Ascending aorta (tissue), 2 donors: ENCODE measurements at places on chromosomes 16 and 17. TPM values are rescaled to one million over a fixed set of nuclear protein-coding genes. Genes with fewer than 3 reads are reported as not detected.

Gene CACNA1H
- total RNA-seq, result 57.5 TPM

Gene RND2
- total RNA-seq, result 7.3 TPM

Gene TMC7
- 10.0 TPM for total RNA-seq

Gene CMTM2
- total RNA-seq, result not detected

Gene CDC42EP4
- 104 TPM for total RNA-seq

DNA sequence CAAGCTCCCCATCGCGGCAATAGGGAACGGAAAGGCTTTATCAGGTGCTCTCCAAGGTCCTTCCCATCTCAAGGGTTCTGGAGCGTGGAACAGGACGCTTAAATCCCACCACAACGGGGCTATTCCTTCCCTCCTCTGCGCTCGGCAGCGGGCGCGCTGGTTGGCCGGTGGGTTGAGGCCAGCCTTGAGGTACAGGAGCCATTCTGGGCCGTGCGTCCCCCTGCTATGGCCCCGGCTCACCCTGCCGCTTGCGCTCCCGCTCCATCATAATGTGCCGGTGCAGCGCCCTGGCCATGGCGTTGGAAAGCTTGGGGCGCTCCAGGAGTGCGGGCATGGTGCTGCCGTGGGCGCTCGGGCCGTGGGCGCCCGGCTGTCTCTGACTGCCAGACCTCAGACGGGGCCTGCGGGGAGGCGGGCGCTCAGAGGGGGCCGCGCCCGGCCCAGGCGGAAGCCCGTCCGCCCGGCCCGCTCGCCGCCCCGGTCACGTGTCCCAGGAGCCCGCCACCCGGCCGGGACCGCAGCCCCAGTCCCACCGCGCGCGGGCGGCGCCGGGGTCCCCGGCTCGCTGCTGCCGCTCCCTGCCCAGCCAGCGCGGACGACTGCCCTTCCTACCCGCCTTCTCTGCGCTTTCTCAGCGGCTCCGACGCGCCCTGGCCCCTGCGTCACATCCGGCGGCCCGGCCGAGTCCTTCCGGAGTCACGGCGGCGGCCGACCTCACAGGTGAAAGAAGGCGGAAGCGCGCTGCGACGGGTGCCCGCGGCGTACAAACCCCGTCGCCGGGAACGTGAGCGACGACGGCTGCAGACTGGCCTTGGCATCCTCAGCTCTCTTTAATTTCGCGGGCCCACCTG is at the start of gene GPS2:
Gene GPS2 (minus strand): TSS at position 642 of the 851 bp plus-strand sequence. CDS start 308 bp downstream, at position 334.
- peak; percentile 61 for DNase-seq

- DNase-seq, result no peak
These were observed 126.7 kb upstream of the FOXF1 start for GRCh38 chr16:86383488-86384262.

DNA sequence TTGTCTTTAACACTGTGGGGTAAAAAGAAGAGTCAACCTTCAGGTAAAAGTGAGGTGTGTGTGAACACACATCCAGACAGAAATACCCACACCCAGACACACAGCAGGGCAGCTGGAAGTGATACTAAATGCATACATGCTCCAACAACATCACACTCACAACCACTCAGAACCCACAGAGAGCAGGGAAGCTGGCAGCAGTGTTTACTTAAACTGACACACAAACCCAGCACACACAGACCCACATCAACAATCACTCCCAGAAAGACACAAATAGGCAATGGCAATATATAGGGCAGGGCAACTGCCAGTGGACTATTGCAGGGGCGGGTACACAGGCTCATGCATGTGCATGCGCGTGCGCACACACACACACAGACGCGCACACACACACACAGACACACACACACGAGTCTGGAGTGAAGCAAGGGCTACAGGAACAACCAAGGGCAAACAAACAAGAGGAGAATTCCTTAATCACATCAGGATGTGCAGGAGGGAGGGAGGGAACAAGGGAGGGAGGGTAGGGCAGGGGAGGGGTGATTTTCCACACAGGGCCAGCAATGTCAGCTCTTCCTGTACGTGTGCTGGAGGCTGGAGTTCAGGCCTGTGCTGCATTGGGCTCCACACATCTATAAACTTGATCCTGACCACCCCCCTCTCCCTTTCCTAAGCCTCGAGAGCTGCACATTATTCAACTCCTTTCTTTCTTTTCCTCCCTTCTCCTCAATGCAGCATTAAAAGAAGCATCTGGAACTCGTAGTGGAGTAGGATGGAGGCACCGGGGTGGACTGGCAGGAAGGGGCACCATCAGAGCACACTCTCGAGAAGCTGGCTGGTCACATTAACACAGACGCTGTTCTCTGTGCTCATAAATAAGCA is 30.1 kb downstream of the HIC1 start:
- DNase-seq, result no peak

- DNase-seq, result no peak
These were observed 29.7 kb downstream of the FAM222B start for GRCh38 chr17:28812748-28813377.

GRCh38 chr17:48100160-48100559 is 1.1 kb downstream of the CBX1 start:
- DNase-seq, result peak; percentile 71

DNA sequence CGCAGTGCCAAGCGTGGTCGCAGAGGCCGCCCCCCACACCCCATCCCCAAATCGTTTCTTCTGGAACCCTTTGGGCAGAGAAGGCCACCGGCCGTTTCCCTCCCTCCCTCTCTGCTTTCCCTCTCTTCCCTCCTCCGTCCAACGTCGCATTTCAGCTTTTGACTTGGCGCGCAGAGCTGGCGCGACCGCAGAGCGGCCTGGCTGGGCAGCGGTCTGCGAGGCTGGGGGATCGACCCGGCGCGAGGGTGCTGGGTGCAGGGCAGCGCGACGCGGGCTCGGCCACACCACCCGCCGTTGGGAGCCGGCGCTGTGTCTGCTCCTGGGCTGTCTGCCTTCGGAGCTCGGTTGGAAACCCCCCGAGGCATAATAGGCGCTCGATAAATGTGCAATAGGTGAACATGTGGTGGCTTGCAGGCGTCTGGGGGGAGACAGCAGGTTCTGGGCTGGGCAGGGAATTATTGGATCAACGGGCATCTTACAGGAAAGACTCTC is 2.8 kb upstream of the NTN3 start:
- DNase-seq, result no peak

- DNase-seq, result no peak
These were observed 188.6 kb downstream of the C16orf78 start for GRCh38 chr16:49562228-49562627.

GRCh38 chr17:80826955-80827645 is 164.5 kb upstream of the CHMP6 start:
- peak; percentile 72 for DNase-seq

DNA sequence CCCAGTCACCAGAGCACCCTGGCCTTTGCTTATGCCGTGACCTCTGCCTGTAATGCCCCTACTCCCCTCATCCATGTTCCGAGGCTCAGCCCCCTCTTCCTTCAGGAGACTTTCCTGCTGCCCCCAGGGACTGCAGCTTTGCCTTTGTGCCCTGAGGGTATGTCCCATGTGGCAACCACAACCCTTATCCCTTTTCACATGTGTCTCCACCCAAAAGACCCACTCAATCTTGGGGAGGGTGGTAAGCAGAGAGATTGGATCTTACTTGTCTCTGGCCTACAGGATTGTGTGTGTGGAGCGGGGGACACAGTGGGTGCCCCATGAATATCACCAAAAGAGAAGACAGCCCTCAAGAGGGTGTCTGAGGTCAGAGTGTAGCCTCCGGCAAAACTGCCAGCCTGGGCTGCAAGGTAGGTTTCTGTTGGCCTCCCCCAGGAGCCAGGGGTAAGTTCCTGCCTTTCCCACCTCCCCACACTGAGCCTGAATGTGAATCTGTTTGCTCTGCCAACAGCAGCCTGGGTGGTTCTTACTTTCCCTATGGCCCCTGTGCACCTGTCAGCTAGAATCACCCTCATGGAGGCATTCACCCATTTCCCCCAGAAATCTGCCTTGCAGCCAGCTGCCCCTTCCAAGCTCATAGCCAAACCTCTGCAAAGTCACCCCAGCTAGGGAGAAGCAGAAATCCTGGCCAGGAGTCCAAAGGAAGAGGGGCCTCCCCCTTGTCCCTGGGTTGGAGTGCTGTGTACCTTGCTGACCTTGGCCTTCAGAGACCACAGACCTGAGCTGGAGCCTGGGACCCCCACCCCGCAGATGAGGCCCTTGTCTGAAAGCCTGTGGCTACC is 11.5 kb upstream of the C17orf113 start:
- no peak for DNase-seq

- DNase-seq, result no peak
These were observed 6.1 kb downstream of the HROB start for GRCh38 chr17:44147812-44148211.

DNA sequence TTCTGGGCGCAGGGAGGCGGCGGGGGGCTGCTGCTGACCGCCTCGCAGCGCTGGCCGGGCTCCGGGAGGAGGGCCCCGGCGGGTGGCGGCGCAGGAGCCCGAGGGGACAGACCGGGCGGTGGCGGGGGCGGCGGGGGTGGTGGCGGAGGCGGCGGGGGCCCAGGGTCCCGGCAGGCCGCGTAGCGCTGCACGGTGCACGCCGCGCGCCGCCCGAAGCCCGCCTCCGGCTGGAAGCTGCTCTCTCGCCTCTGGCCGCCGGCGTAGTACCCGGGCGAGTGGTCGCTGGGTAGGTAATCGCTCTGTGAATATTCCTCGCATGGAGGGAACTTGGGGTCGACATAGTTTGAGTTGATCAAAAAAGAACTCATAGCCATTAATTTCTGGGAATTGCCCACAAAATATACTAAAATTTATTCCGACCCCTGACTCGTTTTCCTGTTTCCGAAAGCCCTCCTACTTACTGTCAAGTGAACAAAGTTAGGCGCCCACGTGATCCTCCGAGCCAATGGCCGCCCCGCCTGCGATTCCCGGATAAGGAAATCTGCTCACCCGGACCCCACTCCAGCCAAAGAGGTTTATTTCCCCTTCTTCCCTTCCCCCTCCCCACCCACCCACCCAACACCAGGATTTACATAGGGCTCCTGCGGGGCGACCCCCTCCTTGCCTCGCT is at the start of gene HOXB4:
Gene HOXB4 (minus strand): TSS at position 405 of the 670 bp plus-strand sequence. CDS start 31 bp downstream, at position 374.
- DNase-seq, result peak; percentile 60

DNA sequence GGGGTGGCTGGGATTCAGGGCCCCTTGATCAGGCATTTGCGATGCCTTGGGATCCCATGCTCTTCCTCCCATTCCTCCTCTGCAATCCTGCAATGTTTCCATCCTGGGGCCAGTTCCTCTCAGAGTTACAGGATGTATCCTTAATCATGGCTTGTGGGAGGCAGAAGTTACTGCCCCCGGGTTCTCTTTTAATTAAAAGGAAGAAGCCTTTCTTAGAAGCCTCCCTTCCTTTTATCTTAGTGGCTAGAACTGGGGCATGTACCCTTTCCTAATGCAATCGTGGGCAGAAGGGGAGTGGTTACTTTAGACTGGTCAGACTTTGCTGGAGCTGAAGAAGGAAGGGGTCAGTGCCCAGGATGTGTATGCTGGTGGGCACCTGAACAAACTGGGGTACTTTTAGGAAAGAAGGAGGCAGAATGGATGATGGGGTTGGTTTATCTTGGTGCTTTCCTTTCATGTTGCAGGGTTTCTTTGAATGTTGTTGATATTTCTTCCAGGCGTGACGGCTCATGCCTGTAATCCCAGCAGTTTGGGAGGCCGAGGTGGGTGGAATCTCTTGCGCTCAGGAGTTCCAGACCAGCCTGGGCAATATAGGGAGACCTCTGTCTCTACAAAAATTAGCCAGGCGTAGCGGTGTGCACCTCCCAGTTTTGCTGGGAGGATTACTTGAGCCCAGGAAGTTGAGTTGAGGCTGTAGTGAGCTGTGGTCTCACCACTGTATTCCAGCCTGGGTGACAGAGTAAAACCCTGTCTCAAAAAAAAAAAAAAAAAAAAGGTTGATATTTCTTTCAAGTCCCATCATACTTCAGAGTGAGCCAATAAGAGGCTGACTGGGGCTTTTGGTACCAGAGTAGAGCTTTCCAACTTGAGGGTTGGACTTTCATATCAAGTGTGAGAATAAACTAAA is 13.2 kb upstream of the SPN start:
- no peak for DNase-seq
